SJCRH30 (cell line): ENCODE measurements at places on chromosomes 5 and 9. TPM values are rescaled to one million over a fixed set of nuclear protein-coding genes. Genes with fewer than 3 reads are reported as not detected.

DNA sequence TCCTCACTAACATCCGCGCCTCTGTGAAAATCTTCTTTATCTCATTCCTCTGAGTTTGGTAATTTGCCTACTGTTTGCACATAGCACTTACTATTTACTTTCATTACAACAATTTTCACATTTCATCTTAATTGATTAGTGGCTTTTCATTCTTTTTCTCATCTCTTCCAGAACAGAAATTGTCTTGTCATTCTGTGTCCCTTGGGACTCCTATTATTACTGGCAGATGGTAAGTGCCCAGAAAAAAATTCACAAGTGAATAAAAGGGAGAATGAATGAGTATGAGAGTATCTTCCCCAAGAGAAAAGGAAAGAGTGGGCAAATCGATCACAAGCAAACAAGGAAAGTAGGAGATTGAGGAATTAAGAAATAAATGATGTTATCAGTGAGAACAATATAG lies 876.1 kb downstream of the TLE4 start:
- no peak overlapping the region for H3K27ac ChIP-seq
- no peaks in the 10 kb centered on the region for H3K4me1 ChIP-seq
- H3K36me3 ChIP-seq, result no peaks in the 10 kb centered on the region
- H3K4me3 ChIP-seq, result no peak overlapping the region

GRCh38 chr5:115257981-115258380 lies 4.7 kb downstream of the PGGT1B start:
- DNase-seq, result no peak
- peaks cover 1% of the 10 kb centered on the region; the same call in 1 of the 2 replicates for H3K36me3 ChIP-seq
- H3K27me3 ChIP-seq, result no peaks in the 10 kb centered on the region
- H3K4me3 ChIP-seq, result no peak overlapping the region

DNA sequence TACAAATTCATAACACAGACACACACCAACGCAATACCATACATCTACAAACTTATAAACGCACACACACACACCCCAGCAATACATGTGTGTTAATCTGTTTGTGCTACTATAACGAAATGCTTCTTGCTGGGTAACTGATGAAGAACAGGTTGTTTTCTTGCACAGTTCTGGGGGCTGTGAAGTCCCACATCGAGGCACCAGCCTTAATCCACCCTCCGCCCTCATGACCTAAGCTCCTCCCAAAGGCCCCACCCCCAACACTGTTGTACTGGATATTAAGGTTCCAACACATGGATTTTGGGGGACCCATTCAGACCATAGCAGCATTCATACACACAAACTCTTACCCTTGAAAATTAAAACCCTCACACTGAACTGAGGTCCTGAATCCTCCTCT lies 38.8 kb upstream of the LPCAT1 start:
- H3K4me3 ChIP-seq, result no peak overlapping the region
- H3K27ac ChIP-seq, result no peak overlapping the region
- no peak for DNase-seq
- H3K27me3 ChIP-seq, result no peaks in the 10 kb centered on the region

Gene PRDM9
- not detected in 2 replicates for total RNA-seq

- peaks cover 7% of the 10 kb centered on the region; the same call in 1 of the 2 replicates for H3K27me3 ChIP-seq
- H3K4me1 ChIP-seq, result no peaks in the 10 kb centered on the region
- H3K4me3 ChIP-seq, result peak within 1 kb of the TSS; percentile 59
- no peak within 1 kb of the TSS for H3K27ac ChIP-seq
Measured at GRCh38 chr5:180353048-180353979, at the start of gene GFPT2. Gene GFPT2 (minus strand): TSS chr5:180353336. CDS start chr5:180353217, 119 bp downstream.

DNA sequence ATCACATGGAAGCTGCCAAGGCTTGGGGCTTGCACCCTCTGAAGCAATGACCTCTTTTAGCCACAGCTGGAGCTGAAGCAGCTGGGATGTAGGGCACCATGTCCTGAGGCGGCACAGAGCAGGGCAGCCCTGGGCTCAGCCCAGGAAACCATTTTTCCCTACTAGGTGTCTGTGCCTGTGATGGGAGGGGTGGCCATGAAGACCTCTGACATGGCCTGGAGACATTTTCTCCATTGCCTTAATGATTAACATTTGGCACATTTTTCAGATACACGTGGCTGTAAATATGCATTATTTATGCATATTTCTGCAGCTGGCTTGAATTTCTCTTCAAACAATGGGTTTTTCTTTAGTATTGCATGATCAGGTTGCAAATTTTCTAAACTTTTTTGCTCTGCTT lies 81.7 kb downstream of the OSMR start:
- H3K36me3 ChIP-seq, result no peaks in the 10 kb centered on the region
- DNase-seq, result no peak
- H3K27me3 ChIP-seq, result no peaks in the 10 kb centered on the region
- H3K4me3 ChIP-seq, result no peak overlapping the region

DNA sequence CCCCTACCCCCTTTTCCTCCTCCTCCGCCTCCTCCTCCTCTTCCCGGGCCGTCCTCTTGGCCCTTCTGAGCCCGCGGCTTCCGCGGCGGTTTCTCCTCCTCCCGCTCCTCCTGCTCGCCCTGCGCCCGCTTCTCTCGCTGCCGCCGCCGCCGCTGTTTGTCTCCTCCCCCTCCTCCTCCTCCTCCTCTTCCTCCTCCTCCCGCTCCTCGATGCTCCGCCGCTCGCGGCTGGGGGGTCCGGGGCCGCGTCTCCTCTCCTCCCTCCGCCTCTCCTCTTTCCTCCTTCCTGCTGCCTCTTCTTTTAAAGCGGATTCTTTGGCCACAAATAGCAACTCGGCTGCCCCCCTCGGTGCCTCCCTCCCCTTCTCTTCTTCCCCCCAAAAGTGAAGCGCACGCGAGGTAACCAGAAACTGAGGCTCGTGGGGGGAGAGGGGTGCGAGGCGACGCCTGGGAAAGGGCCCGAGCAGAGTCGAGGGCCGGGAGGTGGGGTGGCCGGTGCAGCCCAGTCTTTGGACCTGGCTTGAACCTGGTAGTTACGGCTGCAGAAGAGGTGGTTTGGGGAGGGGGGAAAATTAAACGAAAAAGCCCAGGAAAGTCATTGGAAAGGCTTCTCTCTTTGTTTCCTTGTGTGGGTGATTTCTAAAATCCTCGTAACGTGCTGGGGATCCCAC lies 1058.5 kb upstream of the DMAC1 start:
- peaks cover 25% of the 10 kb centered on the region for H3K4me1 ChIP-seq
- H3K36me3 ChIP-seq, result no peaks in the 10 kb centered on the region
- DNase-seq, result peak; percentile 77
- peak overlapping the region; percentile 81 for H3K4me3 ChIP-seq
- H3K27ac ChIP-seq, result peak overlapping the region; percentile 84

DNA sequence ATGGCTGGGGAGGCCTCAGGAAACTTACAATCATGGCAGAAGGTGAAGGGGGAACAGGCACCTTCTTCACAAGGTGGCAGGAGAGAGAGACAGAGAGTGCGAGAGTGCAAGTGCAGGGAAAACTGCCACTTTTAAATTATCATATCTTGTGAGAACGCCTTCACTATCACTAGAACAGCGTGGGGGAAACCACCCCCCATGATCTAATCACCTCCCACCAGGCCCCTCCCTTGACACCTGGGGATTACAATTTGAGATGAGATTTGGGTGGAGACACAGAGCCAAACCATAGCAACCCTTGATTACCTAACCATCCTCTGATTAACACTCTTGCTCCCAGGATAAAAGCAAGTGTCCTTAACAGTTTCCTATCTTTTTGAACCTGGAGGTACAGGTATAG lies 21.1 kb downstream of the ADAMTS19 start:
- no peak overlapping the region for H3K4me3 ChIP-seq
- no peaks in the 10 kb centered on the region for H3K27me3 ChIP-seq
- DNase-seq, result no peak
- H3K27ac ChIP-seq, result no peak overlapping the region

Gene C5orf58
- total RNA-seq, result not detected in 2 replicates

DNA sequence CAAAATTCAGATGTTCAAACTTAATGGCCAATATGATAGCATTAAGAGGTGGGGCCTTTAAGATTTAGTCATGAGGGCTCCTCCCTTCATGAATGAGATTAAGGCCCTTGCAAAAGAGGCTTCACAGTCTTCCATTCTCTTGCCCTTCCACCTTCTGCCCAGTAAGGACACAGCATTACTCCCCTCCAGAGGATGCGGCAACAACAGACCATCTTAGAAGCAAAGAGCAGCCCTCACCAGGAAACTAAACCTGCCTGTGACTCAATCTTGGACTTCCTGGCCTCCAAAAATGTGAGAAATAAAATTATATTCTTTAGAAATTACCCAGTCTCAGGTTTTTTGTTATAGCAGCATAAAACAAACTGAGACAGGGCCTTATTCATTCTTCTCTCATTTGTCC lies 8.2 kb downstream of the AP3B1 start:
- H3K4me1 ChIP-seq, result peaks cover 8% of the 10 kb centered on the region
- DNase-seq, result no peak
